WTC11 (cell line): ENCODE measurements at places on chromosomes 7 and 10. TPM values are rescaled to one million over a fixed set of nuclear protein-coding genes. Genes with fewer than 3 reads are reported as not detected.
A peak's percentile ranks its signal among the peaks of the same experiment; 100 is the strongest.

Gene CNPY1
- 0.09 TPM in 2 of 3 replicates, not detected in the other for total RNA-seq

DNA sequence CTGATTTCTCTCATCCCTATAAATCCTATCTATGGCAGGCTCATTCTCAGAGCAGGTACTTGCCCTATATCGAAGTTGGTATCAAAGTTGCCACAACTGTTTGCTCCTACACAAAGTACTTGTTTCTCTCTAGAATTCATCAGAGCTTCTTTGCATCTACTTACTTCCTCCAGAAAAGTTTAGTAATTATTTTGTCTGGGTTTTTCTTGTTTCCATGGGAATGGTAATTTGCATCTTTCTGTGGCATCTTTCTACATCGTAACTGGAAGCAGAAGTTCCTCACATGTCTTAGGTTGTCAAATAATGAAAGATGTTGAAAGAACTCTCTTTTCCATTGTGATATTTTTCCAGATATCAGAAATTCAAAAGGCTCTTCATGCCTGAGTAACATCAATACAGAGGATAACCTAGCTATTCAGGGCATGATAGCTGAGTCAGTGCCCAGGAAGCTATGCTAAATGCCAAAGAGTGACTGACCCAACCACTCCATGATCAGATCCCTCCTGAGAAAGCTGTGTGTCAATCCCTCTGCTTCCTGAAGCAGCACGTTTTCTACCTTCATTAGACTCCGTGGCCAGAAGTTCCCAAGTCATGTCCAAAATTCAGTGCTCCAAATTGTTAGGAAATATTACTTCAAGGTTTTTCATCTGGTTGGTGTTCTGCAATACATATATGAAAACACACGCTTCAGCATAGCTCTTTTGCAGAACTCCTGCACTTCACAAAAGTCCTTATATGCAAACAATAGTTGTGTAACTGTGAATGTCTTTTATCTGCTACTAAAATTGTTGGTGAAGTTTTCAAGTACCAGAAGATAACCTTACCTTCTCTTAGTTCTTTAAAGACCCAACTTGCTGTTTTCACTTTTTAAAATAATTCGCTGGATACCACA is 216.5 kb downstream of the VTI1A start:
- H3K27me3 ChIP-seq = no peaks in the 10 kb centered on the region
- peaks cover 14% of the 10 kb centered on the region for H3K4me1 ChIP-seq
- DNase-seq = no peak
- H3K36me3 ChIP-seq = peaks cover 20% of the 10 kb centered on the region
- H3K4me3 ChIP-seq = no peak overlapping the region

GRCh38 chr7:30310674-30311362 is 26.4 kb downstream of the ZNRF2 start:
- no peaks in the 10 kb centered on the region for H3K27me3 ChIP-seq
- no peaks in the 10 kb centered on the region for H3K36me3 ChIP-seq
- H3K4me3 ChIP-seq = no peak overlapping the region
- H3K27ac ChIP-seq = peak overlapping the region; percentile 43
- H3K4me1 ChIP-seq = peaks cover 56% of the 10 kb centered on the region
- no peak for DNase-seq

GRCh38 chr10:99393683-99394082 is 36.7 kb downstream of the GOT1 start:
- no peaks in the 10 kb centered on the region for H3K27me3 ChIP-seq
- no peak for DNase-seq
- H3K27ac ChIP-seq = no peak overlapping the region
- peaks cover 46% of the 10 kb centered on the region for H3K4me1 ChIP-seq

GRCh38 chr7:134459981-134460380 is 1.1 kb upstream of the AKR1B1 start:
- DNase-seq = no peak
- H3K27ac ChIP-seq = no peak overlapping the region
- peaks cover 14% of the 10 kb centered on the region for H3K36me3 ChIP-seq
- no peak overlapping the region for H3K4me3 ChIP-seq
- peaks cover 19% of the 10 kb centered on the region for H3K4me1 ChIP-seq
